ENCODE measurements at places on chromosomes 2 and 18.

DNA sequence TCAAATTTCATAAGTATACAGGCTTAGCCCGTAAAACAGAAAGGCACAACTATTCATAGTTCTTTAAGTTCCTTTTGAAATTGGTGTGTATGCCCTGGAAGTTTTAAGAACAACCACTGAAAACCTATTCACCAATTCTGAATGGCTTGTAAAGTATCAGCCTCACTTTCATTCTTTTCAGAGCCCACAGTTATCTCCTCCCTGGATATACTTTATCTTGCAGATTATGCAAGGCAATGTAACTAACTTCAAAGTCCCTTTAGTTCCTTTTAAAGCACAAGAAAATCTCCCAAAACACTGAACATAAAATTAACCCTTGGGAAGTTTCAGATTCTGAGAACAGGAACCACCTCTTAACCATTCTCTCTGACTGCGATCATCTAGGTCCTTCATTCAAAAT is 1.1 kb downstream of the STRN start:
- DNase-seq = no peak

GRCh38 chr2:231807020-231807419 is 20.8 kb downstream of the COPS7B start:
- no peak for DNase-seq

- no peak for DNase-seq
Observed at GRCh38 chr2:54387059-54387991, 68.8 kb upstream of the SPTBN1 start.

DNA sequence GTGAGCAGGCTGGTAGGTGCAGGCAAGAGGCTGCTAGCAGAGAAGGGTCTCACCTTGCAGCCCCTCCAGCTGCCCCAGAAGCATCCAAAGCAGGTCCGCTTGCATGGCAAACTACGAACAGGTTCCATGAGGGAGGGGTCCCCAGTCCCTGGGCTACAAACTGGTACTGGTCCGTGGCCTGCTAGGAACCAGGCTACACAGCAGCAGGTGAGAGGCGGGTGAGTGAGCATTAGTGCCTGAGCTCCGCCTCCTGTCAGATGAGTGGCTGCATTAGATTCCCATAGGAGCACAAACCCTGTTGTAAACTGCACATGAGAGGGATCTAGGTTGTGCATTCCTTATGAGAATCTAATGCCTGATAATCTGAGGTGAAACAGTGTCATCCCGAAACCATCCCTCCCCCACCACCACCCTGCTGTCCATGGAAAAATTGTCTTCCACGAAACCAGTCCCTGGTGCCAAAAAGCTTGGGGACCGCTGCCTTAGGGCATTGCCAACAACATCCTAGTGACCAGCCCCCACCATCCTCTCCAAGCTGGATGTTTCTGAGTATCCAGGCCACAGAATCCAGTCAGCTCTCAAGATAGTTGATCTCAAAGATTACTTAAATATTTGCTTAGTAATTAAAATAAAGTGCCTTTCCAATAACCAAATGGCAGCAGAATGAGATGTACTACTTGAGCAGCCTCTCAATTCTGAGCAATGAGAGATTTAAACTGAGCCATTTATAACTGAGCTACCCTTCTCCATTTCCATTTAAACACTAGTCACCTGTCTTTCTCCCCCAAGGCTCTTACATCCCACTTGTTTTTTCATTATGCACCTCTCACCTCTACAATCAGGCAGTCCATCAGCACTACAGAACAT is 32.4 kb downstream of the LRP2 start:
- no peak for DNase-seq

- DNase-seq = no peak
Observed at GRCh38 chr2:217803653-217803960, 199.2 kb downstream of the TNS1 start.

DNA sequence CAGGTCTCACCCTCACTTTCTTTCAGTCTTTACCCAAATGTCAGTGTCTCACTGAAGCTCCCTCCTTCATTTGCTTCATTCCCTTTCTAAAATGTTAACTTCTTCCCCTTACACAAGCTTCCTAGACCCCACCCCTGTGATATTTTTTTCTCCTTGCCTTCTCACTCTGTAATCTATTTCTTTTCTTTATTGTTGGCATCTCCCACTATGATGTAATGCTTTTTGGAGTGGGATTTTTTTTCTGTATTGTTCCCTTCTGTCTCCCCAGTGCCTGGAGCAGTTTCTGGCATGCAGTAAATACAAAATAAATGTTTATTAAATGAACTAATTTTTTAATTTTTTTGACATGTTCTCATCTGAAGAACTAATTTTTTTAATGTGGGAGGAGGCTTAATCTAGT is 55.9 kb upstream of the MAP3K20 start:
- DNase-seq = no peak

DNA sequence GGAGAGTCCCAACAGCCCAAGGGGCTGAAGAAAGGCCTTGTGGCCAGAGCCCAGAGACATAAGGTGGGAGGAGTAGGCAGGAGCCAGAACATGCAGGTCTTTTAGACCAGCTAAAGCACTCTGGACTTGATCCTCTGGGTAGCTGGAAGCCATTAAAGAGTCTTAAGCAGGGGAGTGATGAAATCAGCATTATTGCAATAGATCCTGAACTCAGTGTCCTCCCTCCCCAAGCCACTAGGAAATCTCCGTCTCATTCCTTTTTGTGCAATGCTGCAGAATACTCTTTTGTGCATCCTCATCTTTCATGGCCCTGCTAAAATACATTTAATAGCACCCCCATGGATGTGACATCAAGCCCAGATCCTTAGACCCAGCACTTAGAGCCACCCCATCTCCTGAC is 58.6 kb upstream of the ZCCHC2 start:
- no peak for DNase-seq

DNA sequence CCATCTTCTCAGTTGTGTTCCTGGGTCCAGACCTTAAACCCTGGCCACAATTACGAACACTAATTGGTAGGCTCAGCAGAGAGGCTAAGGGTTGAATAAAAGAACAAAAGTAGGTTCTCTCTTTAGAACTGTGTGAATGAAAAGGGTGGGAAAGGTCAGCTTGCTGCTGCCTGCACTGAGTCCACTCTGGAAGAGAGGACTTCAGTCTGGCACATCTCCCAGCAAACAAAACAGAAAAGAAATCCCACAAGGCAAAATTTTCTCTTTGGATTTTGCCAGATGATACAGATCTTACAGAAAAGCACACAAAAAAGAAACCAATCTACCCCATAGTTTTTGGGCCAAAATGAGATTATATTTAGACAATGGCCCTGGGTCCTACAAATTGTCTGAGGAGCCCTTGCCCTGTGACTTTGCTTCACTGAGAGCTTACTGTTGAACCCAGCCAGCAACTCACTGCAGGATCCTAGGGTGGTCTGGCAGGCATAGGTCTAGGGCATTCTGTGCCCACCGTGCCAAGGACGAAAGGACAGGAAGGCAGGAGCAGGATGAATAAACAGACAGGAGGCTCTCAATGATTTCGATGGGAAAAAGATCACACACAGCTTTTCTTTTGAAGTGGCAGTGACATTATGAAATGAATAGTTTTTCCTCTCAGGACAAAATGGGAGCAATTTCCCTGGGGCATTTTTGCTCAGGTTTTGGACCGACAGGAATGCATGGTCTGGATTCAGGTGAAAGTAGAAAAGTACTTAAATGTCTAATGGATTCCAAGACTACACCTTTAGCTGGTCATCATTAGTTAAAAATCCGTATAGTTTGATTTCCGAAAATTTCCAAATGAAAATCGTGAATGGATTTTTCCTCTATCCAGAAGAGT is 68.4 kb upstream of the STAM2 start:
- no peak for DNase-seq

DNA sequence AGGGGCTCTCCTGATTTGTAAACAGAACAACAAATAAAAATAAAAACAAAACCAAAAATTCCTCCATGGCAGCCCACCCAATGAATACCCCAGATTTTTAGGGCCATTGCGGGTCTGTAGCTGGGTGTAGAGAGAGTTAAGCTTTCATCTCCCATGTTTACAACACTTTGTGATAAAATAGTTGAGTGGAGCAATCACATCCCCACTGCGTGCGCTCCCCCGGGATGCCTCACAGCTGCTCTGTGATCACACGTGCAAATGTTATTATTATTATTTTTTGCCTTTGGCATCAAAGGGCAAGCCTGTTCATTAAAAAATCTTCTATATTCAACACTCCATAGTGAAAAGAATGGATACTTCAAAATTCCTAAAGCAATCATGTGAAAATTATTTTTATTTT is 118.0 kb downstream of the MBP start:
- no peak for DNase-seq

- no peak for DNase-seq
Observed at GRCh38 chr2:76341439-76341838, 630.7 kb upstream of the GCFC2 start.

GRCh38 chr2:107036293-107036692 is 150.3 kb upstream of the ST6GAL2 start:
- no peak for DNase-seq

GRCh38 chr2:232623768-232624765 is 9.3 kb upstream of the EFHD1 start:
- DNase-seq = no peak

DNA sequence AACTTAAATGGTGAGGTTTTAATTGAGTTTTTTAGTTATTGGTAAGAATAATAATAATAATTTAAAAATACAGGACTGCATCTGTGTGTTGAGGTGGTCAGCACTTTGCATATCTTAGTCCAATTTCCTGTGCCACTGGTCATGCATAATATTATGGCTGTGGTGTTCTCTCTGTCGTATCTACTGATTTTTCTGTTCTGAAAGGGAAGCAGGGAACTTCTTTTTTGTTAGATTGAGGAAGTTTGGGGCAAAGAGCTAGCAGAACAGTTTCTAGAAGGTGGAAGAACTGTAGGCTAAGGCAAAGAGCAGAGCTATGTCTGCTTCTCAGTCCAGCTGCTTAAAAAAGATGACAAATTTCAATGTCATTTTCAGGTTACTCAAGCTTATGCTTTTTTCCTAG is 74.3 kb downstream of the XRCC5 start:
- no peak for DNase-seq

GRCh38 chr2:229575569-229576315 is 138.6 kb downstream of the DNER start:
- DNase-seq = no peak

- no peak for DNase-seq
Observed at GRCh38 chr2:140128909-140129308, 1348.7 kb upstream of the NXPH2 start.

- DNase-seq = no peak
Observed at GRCh38 chr18:54878159-54878622, 49.9 kb downstream of the RAB27B start.

- no peak for DNase-seq
Observed at GRCh38 chr2:186209532-186209931, 276.5 kb upstream of the ZC3H15 start.

DNA sequence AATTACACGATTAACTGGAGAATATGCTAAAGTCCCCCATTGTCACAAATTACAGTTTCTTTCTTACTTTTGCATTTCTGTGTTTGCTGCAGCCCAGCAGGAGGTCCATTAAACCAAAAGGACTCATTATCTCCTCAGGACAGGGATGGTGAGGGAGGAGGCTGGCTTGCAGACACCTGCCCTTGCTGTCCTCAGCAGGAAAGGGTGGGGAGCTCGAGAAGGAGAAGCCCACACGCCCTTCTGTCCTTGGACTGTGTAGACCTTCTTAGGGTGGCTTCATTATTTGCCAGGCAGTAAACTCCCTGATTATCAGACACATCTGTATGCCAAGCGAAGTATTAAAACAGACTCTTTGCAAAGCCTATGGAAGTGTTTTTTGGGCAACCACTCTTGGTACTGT is 196.0 kb downstream of the LDLRAD4 start:
- DNase-seq = no peak

DNA sequence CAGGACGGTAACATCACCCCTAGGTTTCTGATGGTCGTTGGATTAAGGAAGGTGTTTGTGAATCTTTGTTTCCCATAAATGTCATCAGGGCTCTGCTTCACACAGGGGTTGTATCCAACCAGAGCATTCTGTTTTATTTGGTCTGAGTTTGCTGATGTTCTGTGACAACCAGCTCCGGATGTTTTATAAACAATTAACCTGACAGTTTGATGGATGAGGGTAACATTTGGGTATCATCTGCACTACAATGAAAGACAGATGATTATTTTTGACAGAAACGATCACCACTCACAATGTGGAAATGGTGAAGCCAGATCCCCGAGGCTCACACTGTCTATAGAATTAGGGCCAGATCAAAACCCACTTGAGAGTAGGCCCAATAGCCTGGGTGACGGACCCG is 107.1 kb downstream of the CDC42EP3 start:
- no peak for DNase-seq

DNA sequence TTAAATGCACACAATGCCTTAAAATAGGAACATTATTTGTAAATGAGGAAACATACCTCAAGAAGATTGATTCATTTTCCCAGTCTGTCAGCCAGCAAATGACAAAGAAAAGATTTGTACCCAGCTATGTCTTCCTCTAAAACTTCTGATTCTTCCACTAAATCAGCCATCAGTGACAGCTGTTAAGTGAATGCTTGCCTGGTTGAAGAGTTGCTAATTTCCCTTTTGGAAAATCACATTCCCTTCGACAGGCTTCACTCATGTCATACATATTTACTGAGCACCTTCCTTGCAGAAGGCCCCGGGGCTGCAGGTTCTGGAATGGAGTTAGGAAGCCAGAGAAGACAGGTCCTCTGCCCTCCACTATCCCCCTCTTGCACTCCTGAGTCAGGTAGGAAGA is 112.0 kb upstream of the SLC66A3 start:
- no peak for DNase-seq

DNA sequence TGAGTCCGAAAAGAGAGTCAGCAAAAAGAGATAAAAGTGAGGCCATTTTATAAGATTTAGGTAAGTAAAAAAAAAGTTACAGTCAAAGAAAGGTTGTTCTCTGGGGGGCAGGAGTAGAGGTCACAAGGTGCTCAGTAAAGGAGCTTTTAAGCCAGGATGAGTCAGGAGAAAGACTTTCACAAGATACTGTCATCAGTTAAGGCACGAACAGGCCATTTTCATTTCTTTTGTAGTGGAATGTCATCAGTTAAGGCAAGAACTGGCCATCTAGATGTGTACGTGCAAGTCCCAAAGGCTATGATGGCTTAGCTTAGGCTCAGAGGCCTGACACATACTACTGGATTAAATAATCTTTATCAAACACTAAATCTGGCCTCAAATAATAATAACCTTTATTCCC is 1207.3 kb upstream of the FAM98A start:
- no peak for DNase-seq

GRCh38 chr18:59695551-59695950 is 1.7 kb downstream of the CCBE1 start:
- no peak for DNase-seq

GRCh38 chr18:48238636-48239035 is 170.5 kb downstream of the ZBTB7C start:
- no peak for DNase-seq

- no peak for DNase-seq
Observed at GRCh38 chr2:183678908-183679307, 554.7 kb downstream of the NUP35 start.

DNA sequence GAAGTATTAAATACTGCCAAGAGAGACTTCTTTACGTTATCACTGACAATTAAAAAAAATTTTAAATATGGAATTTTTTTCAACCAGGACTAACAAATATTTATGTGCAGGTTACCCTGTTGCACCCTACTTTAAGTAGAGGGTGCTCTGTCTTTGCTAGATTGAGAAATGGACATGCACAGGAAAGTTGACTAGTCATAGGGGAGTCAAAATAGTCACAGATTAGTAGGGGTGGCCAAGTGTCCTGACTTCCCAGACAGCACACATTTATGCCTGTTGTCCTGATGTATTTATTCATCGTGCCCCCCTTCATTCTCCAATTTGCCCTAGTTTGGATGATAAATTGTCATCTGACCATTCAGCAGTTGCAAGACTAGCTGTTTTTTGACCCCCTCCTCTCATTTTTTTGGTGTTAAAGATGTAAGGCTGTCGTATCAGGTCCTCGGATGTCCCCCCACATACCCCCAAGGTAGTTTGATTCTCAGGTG is 20.3 kb downstream of the CAB39 start:
- no peak for DNase-seq
